Stimulated activated CD4-positive, alpha-beta T cell treated with anti-CD3 and anti-CD28 coated beads, TNF-alpha, amount 100 ng/mL, for 4 hours (primary cell): ENCODE measurements at places on chromosomes 13 and 19.

DNA sequence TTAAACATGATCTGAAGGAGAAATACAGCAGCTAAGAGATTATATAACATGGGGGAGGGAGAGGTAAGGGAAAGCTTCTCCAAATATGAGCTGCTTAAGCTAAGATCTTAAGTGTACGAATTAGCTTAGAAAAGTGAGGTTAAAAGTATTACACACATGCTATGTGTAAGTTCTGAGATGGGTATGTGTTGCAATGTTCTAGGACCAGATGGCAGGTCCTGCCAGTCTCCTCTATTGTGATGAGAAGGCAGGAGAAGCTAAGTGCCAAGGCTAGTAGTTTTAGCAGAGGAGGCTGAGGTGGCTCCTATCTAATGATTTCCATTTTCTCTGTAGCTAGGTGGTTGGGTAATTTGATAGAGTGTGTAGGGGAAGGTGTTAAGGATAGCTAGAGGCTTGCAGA lies 57.6 kb downstream of the MICU2 start:
- no peak for DNase-seq

- DNase-seq: no peak
These were observed at the start of gene HOOK2 for GRCh38 chr19:12774588-12775555. TSS of gene HOOK2 (minus strand) at chr19:12775552. CDS start at chr19:12775449, 103 bp downstream.

GRCh38 chr13:20873348-20873747 lies 29.2 kb downstream of the XPO4 start:
- no peak for DNase-seq

DNA sequence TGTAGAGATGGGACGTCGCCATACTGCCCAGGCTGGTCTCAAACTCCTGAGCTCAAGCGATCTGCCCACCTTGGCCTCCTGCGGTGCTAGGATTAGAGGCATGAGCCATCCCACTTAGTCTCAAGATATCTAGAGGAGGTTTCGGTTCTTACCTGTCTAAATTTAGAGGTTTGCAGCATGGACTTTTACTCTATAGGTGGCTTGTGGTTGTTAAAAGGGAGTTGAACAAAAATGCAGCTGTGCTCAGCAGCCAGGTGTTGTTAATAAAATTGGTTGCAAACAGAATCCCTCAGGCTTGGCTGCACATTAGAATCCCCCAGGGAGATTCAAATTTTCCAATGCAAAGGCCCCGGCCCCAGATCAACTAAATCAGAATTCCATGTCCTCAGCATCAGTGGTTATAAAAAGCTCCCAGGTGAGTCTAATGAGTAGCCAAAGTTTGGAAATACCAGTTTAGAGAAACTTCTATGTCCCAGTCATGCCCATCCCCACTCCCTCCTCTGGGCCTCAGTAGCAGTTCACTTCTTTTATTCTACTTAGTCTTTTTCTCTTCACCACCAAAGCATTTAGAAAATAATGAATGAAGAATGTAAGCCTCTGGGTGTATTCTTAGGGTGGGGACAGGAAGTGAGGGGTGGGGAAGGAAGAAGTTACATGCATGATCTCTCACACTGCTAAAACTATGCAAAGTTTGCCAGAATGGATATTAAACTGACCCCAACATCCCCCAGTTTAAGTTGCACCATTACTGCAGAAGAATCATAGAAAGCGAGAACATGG lies 471.0 kb downstream of the COG6 start:
- no peak for DNase-seq

DNA sequence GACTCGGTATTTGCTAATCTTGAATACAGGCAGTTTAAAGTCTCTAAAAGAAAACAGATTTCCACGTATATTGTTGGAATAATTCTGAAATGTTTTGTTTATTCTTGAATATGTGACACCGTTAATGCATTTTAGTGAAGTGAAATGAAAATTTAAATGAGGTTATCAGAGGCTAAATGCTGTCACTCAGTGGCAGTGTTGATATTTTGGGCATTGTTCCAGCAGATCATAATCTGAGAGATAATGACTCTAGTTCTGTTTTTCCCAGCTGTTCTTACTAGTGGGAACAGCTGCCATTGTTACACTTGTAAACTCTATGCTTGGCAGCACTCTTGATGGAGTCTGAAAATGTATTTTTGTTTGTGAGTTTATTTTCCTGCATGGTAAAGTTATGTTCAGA lies 365.6 kb upstream of the SLC10A2 start:
- DNase-seq: no peak

DNA sequence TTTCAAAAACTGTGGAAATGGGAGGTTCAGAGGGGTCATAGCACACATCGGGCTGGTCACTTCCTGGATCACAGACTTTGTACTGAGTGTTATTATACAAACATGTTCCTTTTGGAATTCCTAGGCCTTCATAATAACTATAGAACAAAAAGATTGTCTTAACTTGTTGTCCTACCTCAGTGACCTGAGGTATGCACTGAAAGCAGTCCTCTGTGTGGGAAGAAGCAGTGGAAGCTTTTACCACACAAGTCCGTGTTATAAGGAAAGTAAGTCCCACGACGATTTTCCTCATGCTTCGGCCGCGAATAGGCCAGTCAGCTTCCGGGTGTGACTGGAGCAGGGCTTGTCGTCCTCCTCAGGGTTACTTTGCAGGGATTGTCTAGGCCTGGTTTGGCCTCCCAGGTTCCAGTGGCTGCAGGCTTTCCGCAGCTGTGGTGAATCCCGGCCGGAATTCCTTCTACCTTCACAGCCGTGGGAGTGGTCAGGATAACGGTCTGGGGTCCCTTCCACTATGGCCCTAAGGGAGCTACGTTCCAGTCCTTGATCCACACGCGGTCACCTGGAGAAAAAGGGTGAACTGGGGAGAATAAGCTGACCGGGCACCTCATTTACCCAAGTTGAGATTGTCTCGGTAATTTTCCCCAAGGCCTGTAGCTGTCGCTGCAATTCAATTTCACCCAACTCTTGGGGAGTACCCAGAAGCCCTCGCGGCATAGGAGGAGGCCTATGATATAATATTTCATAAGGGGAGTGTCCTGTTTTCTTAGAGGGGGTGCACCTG lies 16.0 kb downstream of the NAPSA start:
- no peak for DNase-seq

DNA sequence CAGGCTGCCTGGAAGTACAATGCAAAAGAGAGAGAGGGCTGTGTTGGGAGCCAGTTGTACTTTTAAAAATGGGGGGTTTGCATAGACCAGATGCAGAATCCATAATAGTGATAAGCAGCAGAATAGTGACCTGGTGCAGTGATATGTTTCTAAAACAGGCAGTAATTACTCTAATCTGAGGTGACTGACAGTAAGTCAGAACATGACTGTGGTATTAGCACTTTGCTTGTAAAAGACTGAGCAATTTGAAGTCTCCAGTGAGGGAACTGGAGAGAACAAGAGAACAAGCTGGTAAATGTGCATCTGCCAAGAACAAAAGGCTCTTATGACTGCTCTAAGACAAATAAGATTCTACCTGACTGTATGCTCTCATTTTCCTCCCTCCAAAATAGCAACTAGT lies 383.4 kb downstream of the ITGBL1 start:
- DNase-seq: no peak

GRCh38 chr19:1950640-1951039 lies 9.7 kb downstream of the CSNK1G2 start:
- no peak for DNase-seq

- DNase-seq: no peak
These were observed 703 bp downstream of the NEK3 start for GRCh38 chr13:52158629-52159158.

GRCh38 chr19:46608581-46609345 lies 7.6 kb downstream of the CALM3 start:
- no peak for DNase-seq

DNA sequence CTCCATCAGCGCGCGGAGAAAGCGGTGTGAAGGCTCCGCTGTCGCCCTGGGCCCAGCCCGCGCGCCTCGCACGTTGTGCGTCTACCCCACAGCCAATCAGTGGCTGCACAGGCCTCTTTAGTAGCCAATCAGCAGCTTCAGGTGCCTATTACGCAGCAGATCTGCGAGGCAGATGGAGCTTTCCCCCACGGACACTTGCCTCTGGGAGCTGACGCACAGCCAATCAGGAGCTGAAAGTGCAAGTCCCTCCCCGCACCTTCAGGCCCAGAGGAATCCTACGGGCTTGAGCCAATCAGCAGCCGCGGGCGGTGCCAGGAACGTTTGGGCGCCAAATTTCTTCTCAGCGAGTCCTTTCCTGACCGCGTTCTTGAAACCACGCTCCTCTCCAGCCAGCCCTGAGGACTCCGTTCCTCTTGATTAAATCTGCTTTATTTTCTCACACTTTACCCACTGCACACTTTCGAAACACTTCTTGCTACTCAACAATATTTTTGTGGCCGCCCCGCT lies 39.9 kb downstream of the SIGLEC7 start:
- no peak for DNase-seq

DNA sequence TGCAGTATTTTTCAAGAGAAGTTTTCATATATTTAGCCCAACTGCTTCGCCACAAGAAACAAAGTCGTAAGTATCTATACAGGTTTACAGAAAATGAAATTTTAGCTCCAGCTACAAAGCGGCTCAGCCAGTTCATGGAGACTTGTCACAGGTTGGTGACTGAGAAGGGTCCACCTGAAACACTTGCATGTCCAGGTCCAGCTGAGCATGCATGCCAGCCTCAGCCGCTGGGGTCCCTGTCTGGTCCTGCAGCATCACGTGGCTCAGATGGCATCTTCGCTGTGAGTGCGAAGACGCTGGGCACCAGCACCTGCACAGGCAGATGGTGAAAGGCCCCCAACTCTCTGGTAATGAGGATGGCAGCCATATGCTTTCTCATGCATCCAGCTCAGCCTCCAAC lies 63.8 kb downstream of the SHISA2 start:
- DNase-seq: no peak

- DNase-seq: no peak
These were observed 30.3 kb upstream of the CEACAM1 start for GRCh38 chr19:42558450-42559150.

- no peak for DNase-seq
These were observed 382.4 kb downstream of the KCTD12 start for GRCh38 chr13:76503766-76504165.

- no peak for DNase-seq
These were observed 4.3 kb downstream of the CAB39L start for GRCh38 chr13:49439609-49440008.

- peak; percentile 46 for DNase-seq
These were observed 37.4 kb downstream of the SCGB2B2 start for GRCh38 chr19:34639491-34640085.

GRCh38 chr13:42497798-42498197 lies 76.2 kb upstream of the TNFSF11 start:
- DNase-seq: no peak

DNA sequence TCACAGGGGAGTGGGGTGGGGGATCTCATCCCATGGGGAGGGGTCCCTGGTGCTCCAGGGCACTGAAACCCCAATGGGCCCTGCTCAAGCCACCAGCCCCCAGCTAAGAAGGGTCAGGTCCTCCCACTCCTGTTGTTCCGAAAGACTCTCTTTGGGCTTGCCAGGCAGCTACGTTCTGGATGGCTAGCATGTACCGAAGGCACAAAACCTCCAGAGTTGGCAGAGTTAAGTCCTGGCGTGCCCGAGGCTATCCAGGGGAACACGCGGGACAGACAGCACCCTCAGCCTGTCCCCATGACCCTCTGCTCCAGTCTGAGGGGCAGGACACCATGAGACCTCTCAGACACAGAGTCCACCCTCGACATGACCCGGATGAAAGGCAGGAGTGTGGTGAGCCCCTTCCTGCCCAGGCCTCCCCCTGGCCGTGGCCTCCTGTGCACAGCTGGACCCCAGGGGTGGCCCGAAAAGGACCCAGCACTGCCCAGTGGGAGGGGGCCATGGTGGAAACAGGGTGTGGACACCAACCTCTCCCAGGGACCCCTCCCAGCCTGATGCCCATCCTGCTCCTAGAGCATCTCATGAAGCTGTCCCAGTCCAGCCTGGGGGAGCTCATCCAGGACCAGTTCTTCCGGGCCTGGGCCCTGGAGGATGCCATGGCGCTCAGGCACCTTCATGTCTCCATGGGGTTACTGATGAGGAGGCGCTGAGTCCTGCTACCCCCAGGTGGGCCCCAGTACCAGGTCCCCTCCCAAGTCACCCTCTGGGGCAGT lies 53.0 kb upstream of the TPM4 start:
- DNase-seq: no peak

- DNase-seq: no peak
These were observed 22.1 kb upstream of the POMP start for GRCh38 chr13:28636677-28637317.

DNA sequence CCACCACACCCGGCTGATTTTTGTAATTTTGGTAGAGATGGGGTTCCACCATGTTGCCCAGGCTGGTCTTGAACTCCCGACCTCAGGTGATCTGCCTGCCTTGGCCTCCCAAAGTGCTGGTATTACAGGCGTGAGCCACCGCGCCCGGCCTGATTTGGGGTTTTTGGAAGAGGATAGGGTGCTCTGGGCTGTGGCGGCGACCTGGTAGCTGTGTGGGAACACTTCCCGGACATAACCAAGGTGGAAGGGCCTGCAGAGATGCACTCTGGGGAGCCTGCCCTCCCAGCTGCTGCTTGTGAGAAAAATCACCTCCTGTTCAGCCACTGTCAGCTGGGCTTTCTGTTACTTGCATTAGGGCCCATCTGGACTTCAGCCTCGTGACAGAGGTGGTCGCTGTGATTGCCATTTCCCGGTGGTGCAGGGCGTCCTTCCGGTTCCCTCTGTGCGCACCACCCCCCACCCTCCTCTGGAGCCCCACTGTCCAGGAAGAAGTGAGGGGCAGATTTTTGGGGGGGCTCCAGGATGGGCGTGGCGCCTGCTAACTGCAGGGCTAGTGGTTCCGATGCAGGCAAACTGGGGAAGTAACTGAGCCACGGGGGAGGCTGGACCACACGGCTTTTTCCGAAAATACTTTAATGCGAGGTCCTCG lies 7.5 kb downstream of the IL4I1 start:
- no peak for DNase-seq

- DNase-seq: no peak
These were observed 955.9 kb downstream of the SLITRK6 start for GRCh38 chr13:84843368-84843767.

DNA sequence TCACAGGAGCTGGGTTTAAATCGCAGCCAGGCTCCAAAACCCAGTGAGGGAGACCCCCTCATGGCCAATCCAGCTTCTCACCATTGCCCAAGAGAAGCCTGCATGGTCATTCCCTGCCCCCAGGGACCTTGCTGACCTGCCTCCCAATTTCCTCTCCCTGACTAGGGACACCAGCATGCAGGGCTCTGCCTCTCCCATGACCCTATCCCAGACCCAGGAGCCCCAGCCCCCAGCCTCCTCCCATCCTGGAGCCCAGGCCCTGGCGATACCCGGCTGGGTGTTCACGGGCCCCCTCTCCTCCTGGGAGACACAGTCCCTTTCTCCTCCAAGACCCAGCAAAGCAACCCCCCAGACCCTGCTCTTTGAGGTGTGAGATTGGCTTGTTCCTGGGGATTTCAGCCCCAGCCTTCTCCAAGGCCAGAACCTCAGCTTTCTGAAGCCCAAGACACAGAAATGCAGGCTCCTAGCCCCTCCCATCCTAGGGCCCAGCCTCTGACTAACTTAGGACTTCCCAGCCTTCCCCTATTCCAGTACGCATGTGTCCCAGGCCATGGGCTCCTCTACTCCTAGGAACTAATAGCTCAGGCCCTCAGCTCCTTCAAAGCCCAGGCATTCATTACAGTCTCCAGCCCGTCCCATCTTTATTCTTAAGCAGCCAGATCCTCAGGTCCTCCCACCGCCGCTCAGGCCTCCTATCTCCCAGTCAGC lies 1.1 kb downstream of the GYS1 start:
- DNase-seq: no peak
